ENCODE measurements at places on chromosomes 4 and X.

DNA sequence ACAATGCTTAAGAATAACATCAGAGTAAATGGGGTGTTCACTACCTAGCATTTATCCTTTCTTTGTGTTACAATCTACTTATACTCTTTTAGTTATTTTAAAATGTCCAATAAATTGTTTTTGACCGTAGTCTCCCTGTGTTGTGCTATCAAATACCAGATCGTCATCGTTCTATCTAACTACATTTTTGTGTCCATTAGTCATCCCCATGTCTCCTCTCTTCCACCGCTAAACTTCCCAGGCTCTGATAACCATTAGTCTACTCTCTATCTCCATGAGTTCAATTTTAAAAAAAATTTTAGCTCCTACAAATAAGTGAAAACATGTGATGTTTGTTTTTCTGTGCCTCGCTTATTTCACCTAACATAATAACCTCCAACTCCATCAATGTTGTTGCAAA is 381.9 kb downstream of the PRDM5 start:
- DNase-seq, result no peak

- no peak for DNase-seq
Measured at GRCh38 chr4:143538979-143539669, 25.6 kb downstream of the SMARCA5 start.

- no peak for DNase-seq
Measured at GRCh38 chrX:7996414-7996813, 69.2 kb upstream of the PNPLA4 start.

- no peak for DNase-seq
Measured at GRCh38 chr4:103482893-103483292, 236.9 kb downstream of the TACR3 start.

DNA sequence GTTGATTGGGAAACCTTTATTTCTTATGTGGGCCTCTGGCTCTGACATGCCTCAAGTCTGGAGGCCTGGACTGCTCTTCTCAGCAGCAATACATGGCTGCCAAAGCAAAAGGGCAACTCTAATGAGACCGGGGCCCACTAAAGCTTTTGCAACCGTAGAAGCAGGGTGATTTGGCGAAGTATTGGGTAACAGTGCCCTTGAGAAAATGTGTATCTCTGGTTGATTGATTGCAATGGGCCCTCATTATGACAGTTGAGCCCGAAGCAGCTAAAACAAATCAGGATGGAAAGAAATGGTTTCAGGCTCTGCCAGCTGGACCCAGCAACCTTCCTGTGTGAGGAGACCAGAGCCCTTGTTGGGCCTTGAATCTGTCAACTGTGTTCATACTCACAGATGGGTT is 73.4 kb downstream of the CLCN4 start:
- DNase-seq, result no peak

DNA sequence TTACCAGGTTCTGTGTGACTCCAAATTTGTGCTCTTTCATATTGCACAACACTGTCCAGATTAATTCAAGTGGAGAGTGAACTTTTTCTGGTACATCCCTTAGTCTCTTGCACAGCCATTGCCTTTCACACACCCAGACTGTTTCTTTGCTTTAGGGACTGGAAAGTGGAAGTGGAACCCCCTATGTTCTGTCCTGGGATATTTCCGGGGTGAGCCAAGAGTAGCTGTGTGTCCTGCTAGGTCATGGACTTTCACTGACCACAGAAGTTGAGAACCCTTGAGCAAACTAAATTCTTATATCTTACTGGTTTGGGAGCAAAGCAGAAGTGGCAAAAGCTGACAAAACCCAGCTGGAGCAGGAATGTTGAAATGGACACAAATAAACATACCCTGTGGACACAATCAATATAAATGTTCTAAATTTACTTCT is 10.3 kb upstream of the VSIG4 start:
- DNase-seq, result no peak

- no peak for DNase-seq
Measured at GRCh38 chr4:53793096-53793495, 201.8 kb upstream of the LNX1 start.

GRCh38 chr4:169084954-169085353 is 74.9 kb upstream of the CBR4 start:
- no peak for DNase-seq

DNA sequence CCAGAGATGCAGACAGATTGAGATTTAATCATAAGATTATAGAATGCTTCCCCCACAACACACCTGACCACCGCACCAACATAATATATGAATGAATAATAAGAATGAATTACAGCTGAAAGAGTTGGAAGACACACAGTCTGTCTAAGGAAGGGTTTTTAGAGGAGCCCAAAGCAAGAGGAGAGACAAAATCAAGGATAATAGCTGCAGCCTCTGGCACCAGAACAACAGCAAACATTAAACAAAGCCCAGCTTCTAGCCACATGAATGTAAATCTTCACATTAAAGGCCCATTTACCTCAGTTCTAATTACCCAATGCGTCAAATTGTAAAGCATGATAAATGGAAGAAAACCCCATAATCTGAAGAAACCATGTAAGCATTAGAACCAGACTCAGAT is 133.9 kb downstream of the SPCS3 start:
- DNase-seq, result no peak

- DNase-seq, result no peak
Measured at GRCh38 chrX:67724359-67725110, 180.7 kb downstream of the AR start.

All from T-helper 2 cell (primary cell).